ENCODE measurements at places on chromosomes 3 and 15. TPM values are rescaled to one million over a fixed set of nuclear protein-coding genes. Genes with fewer than 3 reads are reported as not detected.

Gene ADAMTSL3
- 15.1 TPM for total RNA-seq

Gene CORO2B
- 1.0 TPM for total RNA-seq

Gene LDHAL6B
- not detected for total RNA-seq

Gene ZPLD1
- 0.05 TPM for total RNA-seq

Gene SPINK8
- total RNA-seq = not detected

Gene ISG20
- total RNA-seq = 49.4 TPM

Gene GDPGP1
- total RNA-seq = 11.7 TPM

Gene MED12L
- 0.05 TPM for total RNA-seq

Gene LYZL4
- not detected for total RNA-seq

Gene HAUS2
- 32.0 TPM for total RNA-seq

Gene CNTN3
- total RNA-seq = not detected

Gene SLC35G2
- 28.8 TPM for total RNA-seq

Gene IMPG2
- total RNA-seq = 0.85 TPM

Gene GRK7
- not detected for total RNA-seq

Gene TEX55
- total RNA-seq = not detected

Gene PPM1L
- 1.0 TPM for total RNA-seq

Gene CP
- total RNA-seq = 1.0 TPM

Gene GHRL
- total RNA-seq = 0.19 TPM

Gene CAND2
- 2.4 TPM for total RNA-seq

Gene FYCO1
- total RNA-seq = 20.9 TPM

Gene GOLGA8T
- not detected for total RNA-seq

Gene P2RY12
- total RNA-seq = not detected

Gene CDHR4
- not detected for total RNA-seq

Gene HYKK
- 1.8 TPM for total RNA-seq

Gene FANCD2
- 37.2 TPM for total RNA-seq

Gene RBP2
- not detected for total RNA-seq

Gene CYP1A2
- not detected for total RNA-seq

Gene ERC2
- 0.79 TPM for total RNA-seq

Gene CEMIP
- total RNA-seq = 0.85 TPM

Gene RAB43
- 116 TPM for total RNA-seq

Gene CIB2
- total RNA-seq = 2.5 TPM

Gene GP9
- total RNA-seq = not detected

Gene PPP1R14D
- total RNA-seq = not detected

All from dermis blood vessel endothelial cell (primary cell).